ENCODE measurements at places on chromosomes 1 and 21.

- no peak for DNase-seq
These were observed 12.6 kb downstream of the NTPCR start for GRCh38 chr1:232962761-232963745.

- DNase-seq: no peak
These were observed 147.9 kb upstream of the POU3F1 start for GRCh38 chr1:38194472-38194871.

DNA sequence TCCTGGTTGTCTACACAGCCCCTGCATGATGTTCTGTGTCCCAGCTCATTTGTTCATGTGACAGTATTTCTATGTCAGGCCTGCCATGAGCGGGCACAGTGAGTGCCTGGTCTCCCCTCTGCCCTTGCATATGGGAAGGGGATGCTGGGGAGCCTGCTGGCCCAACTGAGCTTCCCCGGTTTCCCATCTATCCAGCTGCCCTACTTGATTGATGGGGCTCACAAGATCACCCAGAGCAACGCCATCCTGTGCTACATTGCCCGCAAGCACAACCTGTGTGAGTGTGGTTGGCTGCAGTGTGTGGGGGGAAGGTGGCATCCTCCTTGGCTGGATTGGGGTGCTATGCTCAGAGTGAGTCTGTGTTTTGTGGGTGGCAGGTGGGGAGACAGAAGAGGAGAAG lies 1.5 kb downstream of the GSTM4 start:
- DNase-seq: no peak

GRCh38 chr1:56446531-56447098 lies 132.7 kb downstream of the PLPP3 start:
- no peak for DNase-seq

- no peak for DNase-seq
These were observed 696 bp downstream of the TGFB2 start for GRCh38 chr1:218345673-218346390.

DNA sequence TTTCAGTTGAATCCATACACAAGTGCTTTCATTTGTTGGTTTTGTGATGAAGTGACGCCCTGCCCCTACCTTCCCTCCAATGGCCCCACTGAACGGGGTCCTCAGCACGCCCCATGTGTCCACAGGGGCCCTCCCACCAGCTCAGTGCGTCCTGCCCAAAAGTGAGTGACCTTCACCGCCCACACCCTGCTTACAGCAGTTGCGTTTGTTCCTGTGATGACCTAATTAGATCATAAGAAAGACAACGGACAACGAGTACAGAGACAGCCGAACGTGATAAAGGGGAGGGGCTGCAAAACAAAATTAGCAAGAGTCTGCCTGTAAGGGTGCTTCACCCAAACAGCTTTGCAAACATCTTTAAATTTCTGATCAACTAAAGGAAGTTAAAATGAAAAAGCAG lies 38.2 kb upstream of the RIPK4 start:
- DNase-seq: no peak

DNA sequence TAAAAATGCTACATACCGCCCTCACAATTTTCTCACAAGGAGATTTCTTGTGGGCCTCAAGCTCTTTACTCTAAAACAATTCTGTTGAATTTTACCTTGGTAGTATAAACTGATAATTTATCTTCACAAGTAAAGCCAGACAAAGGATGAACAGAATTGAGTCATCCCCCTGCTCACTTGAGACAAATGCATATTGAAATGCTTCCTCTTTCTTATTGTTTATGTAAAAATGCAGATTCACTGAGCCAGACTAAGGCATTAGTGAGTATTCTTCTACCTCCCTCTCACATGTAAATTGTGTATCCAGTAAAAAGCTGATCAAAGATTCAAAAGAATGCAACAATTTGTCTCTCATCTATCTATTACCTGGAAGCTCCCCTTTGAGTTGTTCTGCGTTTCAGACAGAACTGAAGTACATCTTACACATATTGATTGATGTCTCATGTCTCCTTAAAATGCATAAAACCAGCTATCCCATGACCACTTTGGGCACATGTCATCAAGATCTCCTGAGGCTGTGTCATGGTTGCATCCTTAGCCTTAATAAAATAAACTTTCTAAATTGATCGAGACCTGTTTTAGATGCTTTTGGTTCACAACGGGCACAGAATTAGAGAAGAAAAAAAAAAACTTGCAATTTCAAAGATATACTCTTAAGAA lies 743.1 kb upstream of the B3GALT2 start:
- no peak for DNase-seq

DNA sequence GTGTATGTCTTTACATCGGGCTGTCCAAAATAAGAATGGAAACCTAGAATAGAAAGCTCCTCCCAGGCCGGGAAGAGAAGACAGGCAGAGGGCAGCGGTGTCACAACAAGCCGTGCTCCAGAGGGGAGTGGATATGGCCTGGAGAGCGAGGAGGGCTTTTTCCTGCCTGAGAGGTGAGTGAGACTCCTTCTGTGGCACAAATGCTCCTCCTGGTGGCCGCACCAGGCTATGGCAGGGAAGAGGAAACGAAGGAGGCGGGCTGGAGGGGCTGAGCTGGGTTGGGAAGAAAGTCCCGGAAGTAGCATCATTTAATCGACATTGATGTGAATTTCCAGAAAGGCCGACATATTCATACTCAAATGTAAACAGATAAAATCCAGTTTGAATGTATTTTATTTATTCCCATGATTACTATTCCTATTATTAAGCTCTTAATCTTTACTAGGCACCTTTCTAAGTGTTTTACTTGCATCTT lies 54.7 kb downstream of the MEF2D start:
- DNase-seq: peak; percentile 63

Measured in stimulated activated CD8-positive, alpha-beta memory T cell treated with anti-CD3 and anti-CD28 coated beads, Interleukin-4, amount 100 ng/mL, for 1 hour (primary cell).